ENCODE measurements at places on chromosomes 13 and 19.

DNA sequence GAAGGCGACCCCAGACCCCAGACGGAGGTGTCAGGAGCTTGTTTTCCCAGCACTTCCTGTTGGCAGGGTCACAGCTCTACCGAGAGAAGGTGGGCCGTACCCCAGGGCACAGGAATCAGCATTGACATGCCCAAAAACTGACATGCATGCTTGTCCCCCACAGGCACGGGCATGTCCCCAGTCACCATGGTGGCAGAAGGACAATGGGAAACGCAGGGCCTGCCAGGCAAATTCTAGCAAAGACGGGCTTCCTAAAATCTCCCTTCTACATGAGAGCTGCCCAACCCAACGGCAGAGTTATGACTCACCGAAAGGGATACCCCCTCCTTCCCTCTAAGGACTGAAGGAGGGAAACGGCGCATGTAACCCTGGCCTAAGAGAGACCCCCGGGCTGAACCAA lies 18.5 kb downstream of the TSHZ3 start:
- DNase-seq, result no peak

DNA sequence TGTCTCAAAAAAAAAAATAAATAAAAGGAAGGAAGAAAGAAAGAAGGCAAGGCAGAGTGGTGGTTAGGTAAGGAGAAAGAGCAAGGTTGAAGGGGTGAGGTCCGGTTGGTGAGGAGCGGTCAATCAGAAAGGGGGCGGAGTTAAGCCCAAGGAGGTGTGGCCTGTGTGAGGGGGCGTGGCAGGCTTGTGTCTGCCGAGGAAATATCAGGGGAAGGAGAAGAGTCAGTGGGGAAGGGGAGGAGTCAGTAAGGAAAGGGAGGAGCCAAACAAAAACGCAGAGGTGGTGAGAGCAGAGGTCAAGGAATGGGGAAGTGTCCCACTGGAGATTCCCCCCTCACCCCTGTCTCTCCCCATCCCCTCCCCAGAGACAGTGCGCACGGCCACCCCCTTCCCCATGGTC lies 5.9 kb downstream of the CACNG7 start:
- DNase-seq, result no peak

- DNase-seq, result no peak
These were observed 10.1 kb upstream of the PRKD2 start for GRCh38 chr19:46726971-46727501.

DNA sequence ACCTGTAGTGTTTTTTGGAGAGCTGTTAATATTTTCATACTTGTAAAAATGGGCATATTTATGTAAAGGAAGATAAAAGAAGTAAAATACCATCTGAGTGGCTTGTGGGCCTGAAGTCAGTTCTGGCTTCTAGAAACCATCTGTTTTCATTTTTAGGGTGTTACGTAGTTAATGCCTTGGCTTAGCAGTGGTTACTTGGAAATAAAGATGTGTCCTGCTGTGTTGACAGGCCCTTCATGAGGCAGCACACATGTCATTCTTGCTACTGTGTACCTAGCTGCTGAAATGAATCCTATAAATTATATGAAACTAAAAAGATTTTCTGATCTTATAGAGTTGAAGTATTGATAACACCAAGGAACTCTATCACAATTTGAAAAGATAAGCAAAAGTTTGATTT lies 16.0 kb downstream of the ILF3 start:
- no peak for DNase-seq

DNA sequence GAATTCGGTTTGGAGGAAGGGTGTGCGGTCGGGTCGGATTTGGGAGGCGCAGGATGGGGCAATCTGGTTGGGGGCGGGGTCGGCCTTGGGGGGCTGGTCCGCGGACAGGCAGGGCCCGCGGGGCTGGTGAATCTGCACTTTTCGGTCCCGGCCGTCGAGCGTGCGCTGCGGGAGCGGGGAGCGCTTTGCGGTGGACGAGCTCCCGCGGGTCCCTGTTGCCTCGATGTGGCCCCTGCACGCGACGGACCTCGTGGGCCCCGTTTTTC lies 11.9 kb downstream of the PEAK3 start:
- no peak for DNase-seq

DNA sequence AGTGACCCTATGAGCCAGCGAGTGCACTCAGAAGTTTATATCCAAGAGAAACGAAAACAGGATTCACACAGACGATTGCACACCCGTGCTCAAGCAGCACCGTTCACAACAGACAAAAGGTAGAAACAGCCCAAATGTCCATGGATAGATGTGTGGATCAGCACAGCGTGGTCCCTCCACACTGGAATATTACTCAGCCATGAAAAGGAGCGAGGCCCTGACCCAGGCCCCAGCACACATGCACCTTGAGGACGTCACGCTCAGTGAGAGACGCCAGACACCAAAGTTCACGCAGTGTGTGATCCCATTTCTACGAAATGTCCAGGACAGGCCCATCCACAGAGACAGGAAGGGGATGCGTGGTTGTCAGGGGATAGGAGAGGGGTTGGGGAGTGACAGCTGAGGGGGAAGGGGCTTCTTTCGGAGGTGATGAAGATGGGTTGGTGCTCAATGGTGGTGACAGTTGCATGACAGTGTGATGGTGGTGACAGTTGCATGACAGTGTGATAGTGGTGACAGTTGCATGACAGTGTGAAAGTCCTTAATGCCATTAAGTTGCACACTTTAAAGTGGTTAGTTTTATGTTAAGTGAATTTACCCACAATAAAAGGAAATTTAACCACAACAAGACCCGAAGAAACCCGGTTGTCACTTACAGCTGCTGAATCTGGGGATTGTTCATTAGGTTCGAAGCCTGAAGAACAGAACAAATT lies 18.9 kb upstream of the SLC39A3 start:
- DNase-seq, result no peak

GRCh38 chr19:35246466-35247092 lies 2.2 kb upstream of the LSR start:
- no peak for DNase-seq

GRCh38 chr19:34193439-34193838 lies 21.1 kb downstream of the LSM14A start:
- no peak for DNase-seq

- DNase-seq, result no peak
These were observed 31.3 kb upstream of the FGF9 start for GRCh38 chr13:21639561-21639960.

DNA sequence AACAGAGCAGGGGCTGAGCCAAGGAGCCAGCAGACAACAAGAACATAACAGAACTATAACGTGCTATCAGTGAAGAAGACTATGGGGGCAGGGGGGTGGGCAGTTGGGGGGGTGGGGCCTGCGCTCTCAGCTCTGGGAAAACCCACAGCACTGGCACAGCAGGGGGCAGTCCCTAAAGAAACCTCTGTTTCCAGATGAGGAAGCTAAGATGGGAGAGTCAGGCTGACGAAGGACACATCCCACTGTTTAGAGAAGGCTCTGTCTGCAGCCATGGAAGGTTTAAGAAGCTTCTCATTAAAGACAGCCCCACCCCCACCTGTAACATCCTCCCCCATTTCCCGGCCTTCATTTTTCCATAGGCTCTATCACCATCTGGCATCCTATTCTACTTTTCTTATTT lies 7.1 kb upstream of the DOCK9 start:
- no peak for DNase-seq

- no peak for DNase-seq
These were observed 314.6 kb downstream of the LIG4 start for GRCh38 chr13:107900775-107901174.

DNA sequence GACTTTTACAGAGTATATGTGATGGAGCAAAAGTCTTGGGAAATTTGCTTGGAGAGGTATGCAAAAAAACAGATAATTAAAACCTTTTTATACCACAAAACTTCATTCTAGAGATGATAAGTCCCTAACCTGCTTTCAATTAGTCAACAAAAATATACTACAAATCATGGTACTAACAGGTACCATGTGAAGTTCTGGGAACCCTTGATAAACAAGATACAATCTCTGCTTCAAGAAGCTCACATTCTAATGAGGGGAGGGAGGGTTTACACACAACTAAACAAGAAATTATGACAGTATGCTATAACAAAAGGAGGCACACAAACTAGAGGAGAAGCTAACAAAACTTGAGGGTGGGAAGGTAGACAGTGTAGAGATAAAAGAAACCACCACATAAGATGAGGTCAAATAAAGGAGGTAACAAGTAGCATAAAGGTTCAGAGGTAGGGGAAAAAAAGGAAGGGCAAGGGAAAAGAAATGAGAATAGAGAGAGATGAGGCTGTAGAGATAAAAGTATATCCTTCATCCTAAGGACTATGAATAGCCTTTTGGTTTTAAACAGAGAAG lies 91.4 kb downstream of the MYCBP2 start:
- no peak for DNase-seq

GRCh38 chr13:21282065-21282464 lies 105.6 kb downstream of the MRPL57 start:
- no peak for DNase-seq
